ENCODE measurements at places on chromosomes 16 and 17. TPM values are rescaled to one million over a fixed set of nuclear protein-coding genes. Genes with fewer than 3 reads are reported as not detected.

The BMERB1 gene
- 67.0 TPM for total RNA-seq

The TM4SF5 gene
- total RNA-seq: 56.9 TPM

The SETD6 gene
- 24.3 TPM for total RNA-seq

The IRF8 gene
- total RNA-seq: 29.6 TPM

- no peak for DNase-seq
Measured at GRCh38 chr16:88289561-88289960, 93.2 kb upstream of the ZNF469 start.

- no peak for DNase-seq
Measured at GRCh38 chr17:53571342-53571741, 251.4 kb upstream of the KIF2B start.

DNA sequence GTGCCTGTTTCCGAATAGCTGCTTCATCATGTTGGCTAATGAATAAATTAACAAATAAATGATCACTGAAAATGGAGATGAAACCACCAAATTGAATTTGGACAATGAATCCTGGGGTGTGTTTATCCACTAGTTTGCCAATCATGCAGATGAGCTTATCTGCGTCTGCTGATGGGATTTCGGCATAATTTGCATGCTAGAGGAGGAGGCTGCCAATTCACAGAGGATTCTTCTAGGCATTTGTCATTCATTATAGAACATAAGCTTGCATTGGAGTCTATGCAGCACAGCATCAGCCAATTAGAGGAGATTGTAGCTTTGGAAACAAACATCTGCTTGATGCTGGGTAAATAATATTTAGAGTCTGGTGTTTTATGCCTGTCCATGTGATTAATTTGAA, 123.1 kb downstream of the NPIPB5 start:
- DNase-seq: no peak

The ATAD5 gene
- total RNA-seq: 0.92 TPM

The TP53TG3 gene
- not detected for total RNA-seq

GRCh38 chr17:17420561-17421269, 56.1 kb upstream of the MED9 start:
- DNase-seq: no peak

DNA sequence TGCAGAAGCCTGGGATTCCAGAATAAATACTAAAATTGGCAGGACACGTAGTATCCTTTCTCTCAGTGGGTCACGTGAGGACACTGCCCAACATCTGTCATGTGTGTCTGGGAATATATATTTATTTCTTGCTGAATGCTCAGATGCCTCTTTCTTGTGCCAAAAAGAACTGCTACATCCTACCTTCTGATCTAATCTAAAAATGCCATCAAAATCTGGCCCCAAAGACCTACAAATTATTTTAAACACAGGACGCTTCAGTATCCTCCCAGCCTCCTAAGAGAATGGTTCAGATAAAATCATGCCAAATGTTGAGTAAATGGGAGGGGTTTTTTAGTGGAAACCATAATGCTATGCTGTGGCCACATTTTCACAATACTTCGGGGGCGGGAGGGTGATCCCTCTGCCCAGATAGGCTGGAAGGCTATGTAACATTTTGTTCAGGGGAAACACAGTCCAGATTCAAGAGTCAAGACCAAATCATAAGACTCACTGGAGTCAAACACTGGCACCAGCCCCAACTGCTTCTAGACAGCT, 22.9 kb upstream of the CORO6 start:
- DNase-seq: peak; percentile 59

The CCL16 gene
- 0.35 TPM for total RNA-seq

The AOC2 gene
- total RNA-seq: 1.4 TPM

The SLC52A1 gene
- total RNA-seq: not detected

DNA sequence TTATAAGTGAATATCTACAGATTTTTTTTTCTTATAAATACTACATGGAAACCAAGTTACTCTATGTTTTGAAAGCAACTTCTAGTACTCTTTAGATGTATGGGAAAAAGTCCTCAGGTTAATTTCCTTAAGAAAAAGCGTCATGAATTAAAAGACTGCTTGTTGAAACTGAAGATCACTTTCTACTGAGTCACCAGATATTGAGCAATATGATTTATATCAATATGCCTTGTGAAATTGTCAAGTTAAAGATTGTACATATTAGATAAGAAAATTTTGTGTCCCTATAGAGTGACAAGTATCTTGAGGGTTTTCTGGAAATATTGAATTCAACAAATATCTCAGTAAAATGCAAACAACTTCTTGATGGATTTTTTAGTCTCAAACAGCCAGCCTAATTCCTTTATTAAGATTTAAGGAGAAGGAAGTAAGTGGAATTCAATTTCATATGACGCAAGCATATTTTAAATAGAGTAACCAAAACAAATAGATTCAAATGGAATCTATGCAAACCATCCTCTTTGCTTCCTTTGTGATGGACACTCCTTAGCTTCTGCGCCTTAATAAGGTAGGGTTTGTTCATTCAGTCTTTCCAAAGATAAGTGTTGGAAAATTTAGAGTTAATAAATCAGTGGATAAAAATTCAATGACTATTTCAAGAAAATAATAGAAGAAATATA, 16.6 kb downstream of the KRT12 start:
- no peak for DNase-seq

GRCh38 chr16:87842209-87842869, 27.0 kb downstream of the SLC7A5 start:
- no peak for DNase-seq

The NLRC3 gene
- 4.0 TPM for total RNA-seq

DNA sequence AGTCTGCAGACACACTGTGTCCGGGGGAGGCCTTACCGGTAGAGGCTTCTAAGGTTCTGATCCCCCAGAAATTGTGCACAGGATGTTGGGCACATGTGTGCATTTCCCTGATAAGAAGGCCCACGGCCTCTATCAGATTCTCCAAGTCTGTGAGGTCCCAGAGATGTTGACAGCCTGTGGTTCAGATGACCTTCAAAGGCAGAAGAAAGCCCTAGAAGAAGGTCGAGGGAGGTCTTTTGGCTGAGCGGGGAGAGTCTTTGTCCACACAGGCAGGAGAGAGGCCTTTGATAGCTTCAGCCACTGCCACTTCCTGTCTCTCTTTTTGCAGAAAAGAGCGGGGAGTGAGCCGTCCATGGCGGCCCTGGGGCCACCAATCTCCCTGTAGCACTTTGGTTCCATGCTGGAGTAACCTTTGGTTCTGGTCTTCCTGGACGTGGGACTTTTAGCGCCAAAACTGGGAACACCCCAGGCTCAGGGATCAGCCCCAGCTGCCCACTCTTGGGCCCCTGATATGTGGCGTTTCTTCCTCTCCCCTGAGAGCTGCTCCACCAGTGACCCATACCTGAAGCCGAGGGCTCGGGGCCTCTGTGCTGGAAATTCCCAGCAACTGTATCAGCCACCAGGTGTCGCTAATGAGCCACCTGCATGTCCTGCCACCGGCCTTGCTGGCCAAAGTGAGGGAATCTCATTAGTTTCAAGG, 28.1 kb upstream of the LGALS9 start:
- DNase-seq: peak; percentile 75

GRCh38 chr17:31789707-31790505, 69.1 kb downstream of the COPRS start:
- DNase-seq: no peak

GRCh38 chr16:58128181-58128631, 975 bp downstream of the CFAP20 start:
- no peak for DNase-seq

GRCh38 chr16:55706739-55707384, 51.1 kb downstream of the SLC6A2 start:
- no peak for DNase-seq

DNA sequence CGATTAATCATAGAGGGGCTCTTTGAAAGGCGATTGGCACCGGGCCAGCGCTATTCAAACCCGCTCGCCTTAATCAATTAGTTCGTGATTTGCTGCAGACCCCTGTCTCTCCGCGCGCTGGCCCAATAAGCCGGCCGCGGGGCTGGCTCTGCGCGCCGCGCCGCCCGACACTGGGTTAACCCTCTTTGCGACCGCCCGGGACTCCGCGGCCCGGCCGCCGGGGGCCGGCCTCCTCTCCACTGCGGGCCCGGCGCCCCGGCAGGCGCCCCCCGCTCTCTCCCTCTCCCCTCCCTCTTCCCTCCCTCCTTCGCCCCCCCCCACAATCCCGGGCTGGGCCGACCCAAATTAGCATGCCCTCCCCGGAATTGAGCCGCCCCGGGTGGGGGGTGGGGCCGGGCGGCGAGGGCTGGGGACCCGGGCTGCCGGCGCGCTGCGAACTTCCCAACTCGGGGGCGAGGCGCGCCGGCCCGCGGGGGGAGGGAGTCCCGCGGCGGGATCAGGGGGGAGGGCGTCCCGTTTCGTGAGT, 428 bp upstream of the SALL1 start:
- DNase-seq: no peak

GRCh38 chr17:79888009-79888540, 48.8 kb upstream of the CBX4 start:
- no peak for DNase-seq

The CDRT15 gene
- total RNA-seq: not detected

DNA sequence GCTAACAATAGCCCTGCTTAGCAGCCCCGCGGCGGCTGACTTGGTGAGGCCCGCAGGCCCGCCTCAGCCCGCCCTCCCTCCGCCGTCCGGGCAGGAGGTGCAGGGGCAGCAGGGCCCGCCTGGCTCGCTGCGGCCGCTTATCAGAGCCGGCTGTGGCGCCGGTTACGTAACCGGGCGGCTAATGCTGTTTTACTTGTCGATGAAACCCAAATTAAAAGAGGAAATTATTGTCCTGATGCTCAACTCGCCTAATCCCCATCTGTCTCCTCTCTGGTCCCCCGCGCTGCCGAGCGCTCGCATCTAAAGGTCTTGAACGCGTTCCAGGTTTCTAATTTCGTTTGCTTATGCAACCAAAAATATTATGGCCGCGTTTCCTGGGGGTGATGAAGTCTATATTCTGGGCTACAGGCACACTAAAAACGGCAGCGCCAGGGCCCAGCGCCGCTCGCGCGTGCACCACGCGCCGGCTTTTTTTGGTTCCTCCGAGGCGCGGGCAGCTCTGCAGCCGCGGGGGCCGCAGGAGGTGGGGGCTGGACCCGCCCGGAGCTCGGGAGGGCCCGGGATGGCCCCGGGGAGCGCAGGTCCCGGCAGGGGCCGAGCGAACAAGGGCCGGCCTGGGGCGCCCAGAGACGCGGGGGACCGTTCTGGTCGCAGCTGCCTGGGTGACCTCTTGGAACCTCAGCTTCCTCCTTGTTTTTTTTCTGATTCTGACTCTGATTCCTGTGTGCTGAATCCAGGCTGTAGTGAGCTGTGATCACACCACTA, 65.2 kb upstream of the TOB1 start:
- DNase-seq: peak; percentile 73
